ENCODE measurements at places on chromosomes 11 and 22.

- no peak for DNase-seq
These were observed 71.5 kb upstream of the VSTM5 start for GRCh38 chr11:93921695-93922468.

DNA sequence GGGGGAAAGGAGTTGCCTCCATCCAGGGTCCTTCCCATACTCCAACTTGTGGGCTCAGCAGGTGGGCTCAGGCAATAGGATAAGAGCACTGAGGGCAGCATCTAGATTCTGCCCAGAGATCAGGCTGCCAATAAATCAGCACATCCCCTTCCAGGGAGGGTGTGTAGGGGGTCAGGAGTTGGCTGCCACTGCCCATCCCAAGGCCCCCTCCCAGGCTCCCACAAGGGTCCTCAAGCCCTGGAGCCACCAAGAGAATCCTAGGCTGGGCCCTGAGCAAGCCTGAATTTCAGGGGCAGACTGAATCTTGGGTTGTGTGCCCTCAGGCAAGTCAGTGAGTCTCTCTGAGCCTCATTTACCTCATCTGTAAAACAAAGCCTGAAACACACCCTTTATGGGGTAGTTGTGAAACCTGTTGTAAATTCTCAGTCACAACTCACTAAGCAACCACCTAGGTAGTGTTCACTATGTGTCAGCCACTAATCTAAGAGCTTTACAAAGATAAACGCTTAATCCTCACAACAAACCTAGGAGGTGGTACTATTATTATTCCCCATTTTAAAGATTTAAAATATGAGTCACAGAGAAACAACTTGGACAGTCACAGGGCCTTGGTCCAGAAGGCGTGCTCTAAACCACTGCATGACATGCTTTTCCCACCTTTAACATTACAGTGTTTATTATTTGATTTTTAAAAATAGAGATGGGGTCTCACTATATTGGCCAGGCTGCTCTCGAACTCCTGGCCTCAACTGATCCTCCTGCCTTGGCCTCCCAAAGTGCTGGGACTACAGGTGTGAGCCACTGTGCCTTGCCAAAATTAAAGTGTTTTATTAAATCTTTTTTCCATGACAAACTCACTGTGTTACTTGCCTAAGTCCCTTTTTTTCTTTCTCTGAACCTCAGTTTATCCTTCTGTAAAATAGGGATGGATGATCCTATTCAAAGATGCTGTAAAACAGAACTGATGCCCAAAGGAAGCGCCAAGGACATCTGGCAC, 36.2 kb downstream of the LMO1 start:
- no peak for DNase-seq

GRCh38 chr22:31229402-31230079, 17.4 kb downstream of the LIMK2 start:
- no peak for DNase-seq

GRCh38 chr11:9280655-9281301, 15.6 kb upstream of the DENND5A start:
- no peak for DNase-seq

- no peak for DNase-seq
These were observed 123.4 kb downstream of the SWAP70 start for GRCh38 chr11:9787260-9787659.

DNA sequence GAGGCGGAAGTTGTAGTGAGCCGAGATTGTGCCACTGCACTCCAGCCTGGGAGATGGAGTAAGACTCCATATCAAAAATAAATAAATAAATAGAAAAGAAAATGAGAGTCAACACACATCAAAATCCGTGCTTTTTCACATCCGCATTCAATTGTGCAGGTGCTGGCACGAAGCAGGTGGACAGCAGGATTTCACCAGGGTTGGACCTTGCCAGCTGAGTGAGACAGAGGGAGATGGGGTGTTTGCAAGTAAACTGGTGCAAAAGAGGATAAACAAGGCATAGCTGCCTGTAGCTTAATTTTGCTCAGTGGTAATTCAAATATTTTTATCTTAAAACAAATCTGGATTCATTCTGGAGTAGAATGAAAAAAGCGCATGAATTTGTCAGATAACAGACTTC, 23.3 kb upstream of the DNAL4 start:
- no peak for DNase-seq

DNA sequence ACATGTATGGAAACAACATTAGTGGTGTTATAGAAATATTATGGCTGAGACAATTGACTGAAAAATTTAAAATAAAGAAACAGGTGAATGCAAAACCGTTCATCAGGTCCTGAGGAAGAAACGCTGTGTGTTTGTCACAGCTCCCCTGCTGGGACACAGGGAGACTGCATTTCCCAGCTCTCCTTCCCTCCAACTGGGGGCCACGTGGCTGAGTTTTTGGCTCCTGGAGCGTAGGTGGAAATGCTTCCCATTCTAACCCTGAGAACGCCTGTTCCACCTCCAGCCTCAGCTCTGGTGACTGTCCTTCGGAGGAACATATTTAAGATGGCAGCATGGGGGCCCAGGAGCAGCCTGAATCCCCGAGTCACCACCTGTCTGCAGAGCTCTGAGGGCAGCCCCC, 398.6 kb downstream of the BRD1 start:
- DNase-seq = no peak

- DNase-seq = no peak
These were observed 108.4 kb downstream of the GALNT18 start for GRCh38 chr11:11513422-11513821.

DNA sequence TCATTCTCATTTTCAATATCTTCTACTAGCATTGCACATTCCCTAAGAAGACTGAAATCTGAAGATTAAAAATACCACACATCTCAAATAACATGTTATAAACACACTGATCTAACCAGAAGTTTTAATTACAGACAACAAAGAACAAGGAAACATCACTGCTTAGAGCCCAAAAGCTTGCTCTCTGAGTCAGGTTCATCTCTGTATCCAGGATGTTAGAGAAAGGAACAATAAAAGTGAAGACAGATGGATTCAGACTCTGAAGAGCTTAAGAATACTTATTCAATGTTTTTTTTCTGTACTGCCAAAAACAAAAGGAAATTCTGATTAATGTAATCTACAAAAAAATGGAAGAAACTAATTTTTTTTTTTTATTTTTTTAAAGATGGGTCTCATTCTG, 16.5 kb downstream of the RDX start:
- no peak for DNase-seq

- no peak for DNase-seq
These were observed 18.0 kb downstream of the TBC1D22A start for GRCh38 chr22:46780453-46780852.

- DNase-seq = no peak
These were observed 54.0 kb upstream of the TOP3B start for GRCh38 chr22:22036588-22036987.

All from NCI-H1417 treated with DMSO at 0.1 percent for 48 hours (cell line).